HT-29 (cell line): ENCODE measurements at places on chromosomes 6 and 20. TPM values are rescaled to one million over a fixed set of nuclear protein-coding genes. Genes with fewer than 3 reads are reported as not detected.

TAF11 gene
- 17.6 and 22.2 TPM in 2 replicates for total RNA-seq

ADGB gene
- not detected in 2 replicates for total RNA-seq

PRR18 gene
- 0.05 TPM in 1 of 2 replicates, not detected in the other for total RNA-seq

MYLK4 gene
- total RNA-seq: 0.03 and 0.08 TPM in 2 replicates

NRSN1 gene
- not detected in 2 replicates for total RNA-seq

GRCh38 chr6:112196306-112196705 is 58.1 kb downstream of the LAMA4 start:
- no peak for DNase-seq

- DNase-seq: peak; percentile 17
Measured at GRCh38 chr6:148064406-148065134, 278.1 kb upstream of the SASH1 start.

DNA sequence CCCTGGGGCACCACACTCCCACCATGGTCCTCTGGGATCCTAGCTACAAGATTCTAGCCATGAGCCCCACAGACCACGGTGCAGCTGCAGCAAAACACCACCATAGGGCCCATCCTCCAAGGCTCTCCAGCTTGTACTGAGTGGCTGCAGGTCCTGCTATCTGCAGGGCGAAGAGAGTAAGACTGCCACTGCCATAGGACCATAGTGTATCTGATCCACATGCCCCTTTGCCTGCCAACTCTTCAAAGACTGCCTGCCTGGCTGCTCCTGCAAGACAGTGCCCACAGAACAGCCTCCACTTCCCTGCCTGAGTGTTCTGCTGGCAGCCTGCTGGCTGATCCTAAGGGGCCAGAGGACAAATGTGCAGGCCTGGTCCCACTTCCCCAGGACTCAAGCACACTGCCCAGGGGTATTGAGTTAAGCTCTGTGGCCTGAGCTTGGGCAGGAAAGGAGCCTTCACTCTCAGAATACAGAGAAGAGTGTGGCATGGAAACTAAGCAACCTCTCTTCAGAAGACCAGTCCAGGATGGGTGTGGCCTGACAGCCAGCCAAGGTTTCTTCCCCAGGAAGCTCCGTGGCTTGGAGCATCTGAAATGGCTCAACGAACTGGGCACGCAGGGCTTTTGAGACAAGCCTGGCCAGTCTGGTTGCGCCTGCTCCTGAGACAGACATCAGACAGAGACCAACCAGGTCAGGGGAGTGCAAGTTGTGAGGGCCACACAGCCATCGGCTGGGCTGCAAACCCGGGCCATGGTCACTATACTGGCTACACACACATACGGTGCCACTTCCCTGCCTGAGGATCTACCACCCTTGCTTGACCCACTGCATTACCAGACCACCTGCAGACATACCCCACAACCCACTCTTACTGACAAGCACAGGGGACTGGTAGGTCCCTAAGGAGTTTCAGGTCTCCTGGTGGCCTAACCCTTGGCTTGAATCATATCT is 54.5 kb downstream of the RNGTT start:
- no peak for DNase-seq

DNA sequence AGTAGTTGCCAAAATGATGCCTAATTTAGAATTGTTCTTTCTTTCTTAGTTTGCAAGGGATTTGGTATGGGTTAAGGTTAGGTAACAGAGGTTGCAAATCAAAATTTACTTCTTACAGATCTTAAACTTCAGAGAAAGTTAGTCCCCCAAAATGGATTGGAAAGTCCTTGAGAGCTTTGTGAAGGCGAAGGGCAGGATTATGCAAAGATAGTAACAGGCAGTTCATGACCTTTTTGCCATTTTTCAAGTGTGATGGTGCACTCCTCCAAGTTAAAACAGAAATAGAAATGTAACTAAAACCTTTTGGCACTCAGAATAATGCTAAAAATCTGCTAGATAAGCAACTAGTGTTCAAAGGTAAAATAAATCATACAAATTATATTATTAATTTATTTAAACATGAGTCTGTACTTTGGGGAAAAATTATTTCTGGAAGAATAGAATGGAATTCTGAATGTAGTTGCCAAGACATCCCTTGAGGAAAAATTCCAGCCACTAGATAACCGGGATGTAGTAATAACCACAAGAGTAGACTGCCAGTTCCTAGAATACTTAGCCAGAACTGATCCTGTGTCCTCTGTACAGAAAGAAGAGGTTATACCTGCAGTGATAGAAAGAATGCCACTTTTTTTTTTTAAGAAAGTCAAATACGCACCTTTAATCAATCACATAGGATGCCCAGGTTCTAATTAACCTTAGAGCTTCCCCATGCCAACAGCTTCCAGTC is 31.8 kb upstream of the DAAM2 start:
- no peak for DNase-seq

GRCh38 chr20:31967830-31968249 is at the start of gene XKR7:
Gene XKR7 (plus strand): TSS chr20:31968151. CDS start chr20:31968176, 25 bp downstream.
- no peak for DNase-seq

DNA sequence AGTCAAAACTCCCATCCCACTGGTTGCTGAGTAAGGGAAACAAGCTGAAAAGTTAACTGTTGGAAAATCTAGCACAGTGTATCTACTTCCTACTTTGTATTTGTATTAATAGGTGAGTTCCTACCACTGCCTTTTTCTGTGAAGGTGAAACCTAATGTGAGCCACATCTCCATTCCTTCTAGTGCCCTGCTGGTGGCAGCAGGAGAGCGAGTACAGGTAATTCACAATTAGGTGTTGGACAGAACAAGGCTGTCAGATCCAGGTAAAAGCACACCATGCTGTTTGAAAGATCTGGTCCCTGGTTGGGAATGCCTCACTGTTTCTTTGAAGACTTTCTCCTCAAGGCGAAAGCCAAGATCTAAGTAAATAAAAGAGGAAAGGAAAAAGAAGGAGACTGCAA is 528.4 kb downstream of the PKHD1 start:
- DNase-seq: peak; percentile 48

DNA sequence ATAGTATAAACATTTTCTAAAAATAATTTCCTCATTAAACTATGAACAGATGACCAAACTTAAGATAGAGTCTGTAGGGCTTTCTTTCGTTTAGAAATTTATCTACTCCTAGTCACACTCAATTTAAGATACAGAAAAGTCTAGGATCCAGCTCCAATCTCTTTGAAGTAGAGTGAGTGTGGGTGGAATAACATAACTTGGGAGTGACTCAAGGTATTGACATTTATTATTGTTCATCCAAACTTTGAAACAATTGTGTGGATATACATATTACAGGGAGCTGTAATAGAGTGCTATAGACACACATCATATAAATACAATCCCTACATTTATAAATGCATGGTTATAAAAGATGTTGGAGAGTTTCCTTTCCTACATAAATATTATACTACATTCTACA is 715.2 kb upstream of the MANEA start:
- peak; percentile 21 for DNase-seq

- no peak for DNase-seq
Measured at GRCh38 chr6:104995989-104996617, 39.2 kb downstream of the LIN28B start.

DNA sequence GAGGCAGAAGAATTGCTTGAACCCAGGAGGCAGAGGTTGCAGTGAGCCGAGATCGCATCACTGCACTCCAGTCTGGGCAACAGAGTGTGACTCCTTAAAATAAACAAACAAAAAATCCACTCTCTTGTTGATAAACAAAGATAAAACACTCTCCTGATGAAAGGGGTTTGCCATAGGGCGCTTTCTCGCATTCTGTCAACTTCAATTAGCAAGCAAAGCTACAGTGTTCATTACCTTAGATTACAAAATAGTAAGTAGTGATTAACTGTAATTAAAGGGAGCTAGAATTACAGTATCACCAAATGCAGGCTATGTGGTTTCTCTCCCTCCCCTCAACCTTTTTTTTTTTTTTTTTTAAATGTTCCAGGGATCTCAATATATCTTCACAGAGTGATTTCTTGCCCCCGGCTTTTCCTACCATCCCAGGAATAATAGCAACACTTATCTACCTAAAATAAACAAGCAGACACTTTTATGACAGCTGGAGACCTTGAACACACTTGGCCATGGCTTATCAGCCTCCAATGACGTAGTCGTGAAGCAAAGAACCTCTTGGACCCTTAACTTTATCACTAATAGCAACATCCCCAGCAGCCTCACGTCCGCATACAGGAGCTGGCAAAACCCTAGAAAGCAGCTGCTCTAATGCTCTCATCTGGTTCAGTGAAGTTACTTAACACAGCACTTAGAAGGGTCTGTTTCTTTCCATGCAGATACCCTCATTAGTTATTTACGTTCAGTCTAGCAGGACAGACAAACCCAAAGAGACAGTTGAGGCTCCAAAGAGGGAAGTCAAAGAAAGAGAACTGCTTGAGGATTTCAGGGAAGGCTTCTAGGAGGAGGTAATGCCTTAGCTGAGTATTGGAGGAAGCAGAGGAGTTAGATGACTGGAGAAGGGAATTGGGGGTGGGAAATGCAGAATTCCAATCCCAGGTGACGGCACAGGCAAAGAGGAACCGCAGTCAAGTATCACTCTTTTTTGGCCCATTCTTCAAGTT is 37.9 kb upstream of the NEDD9 start:
- DNase-seq: peak; percentile 44

- no peak for DNase-seq
Measured at GRCh38 chr6:113662688-113663333, 194.3 kb upstream of the MARCKS start.

GRCh38 chr6:56268266-56268665 is 20.9 kb upstream of the COL21A1 start:
- DNase-seq: no peak

DNA sequence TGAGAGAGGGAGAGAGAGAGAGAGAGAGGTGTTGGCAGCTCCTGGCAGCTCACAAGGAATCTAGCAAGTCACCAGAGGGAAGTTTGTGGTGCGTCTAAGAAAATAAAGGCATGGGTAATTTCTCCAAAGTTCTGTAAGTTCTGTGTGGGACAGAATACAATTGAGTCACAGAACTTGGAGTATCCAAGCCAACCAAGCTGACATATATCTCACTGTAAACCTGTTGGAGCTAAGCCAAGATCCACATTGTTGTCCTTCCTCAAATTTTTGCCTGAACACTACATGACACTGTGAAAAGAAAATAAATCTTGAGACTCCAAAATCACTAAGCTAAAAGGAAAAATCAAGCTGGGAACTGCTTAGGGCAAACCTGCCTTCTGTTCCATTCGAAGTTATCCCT is 436.7 kb downstream of the MEI4 start:
- DNase-seq: no peak

DNA sequence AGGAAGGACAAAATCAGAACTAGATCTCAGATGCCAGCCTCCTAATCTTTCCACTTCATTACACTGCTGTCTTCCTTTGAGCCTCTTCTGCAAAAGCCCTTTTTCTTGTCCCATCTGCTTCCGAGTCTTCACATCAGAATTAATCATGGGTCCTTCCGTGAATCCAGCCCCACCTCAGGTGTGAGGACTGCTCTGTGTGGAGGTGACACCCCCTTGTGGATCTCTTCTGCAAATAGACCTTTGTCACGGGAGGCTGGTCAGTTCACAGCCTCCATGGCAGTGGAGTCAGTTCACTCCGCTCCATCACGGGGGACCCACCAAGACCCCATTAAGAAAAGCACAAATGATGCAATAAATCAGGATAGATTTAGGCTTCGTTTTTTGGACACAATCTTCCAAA is 171.1 kb downstream of the ADAT2 start:
- DNase-seq: peak; percentile 41

GRCh38 chr20:59403261-59403961 is 103.0 kb downstream of the EDN3 start:
- peak; percentile 34 for DNase-seq

- no peak for DNase-seq
Measured at GRCh38 chr6:156842598-156843250, 65.5 kb downstream of the ARID1B start.
